Activated T-cell treated with anti-CD3 and anti-CD28 coated beads for 48 hours (primary cell): ENCODE measurements at places on chromosomes 12 and 14.

DNA sequence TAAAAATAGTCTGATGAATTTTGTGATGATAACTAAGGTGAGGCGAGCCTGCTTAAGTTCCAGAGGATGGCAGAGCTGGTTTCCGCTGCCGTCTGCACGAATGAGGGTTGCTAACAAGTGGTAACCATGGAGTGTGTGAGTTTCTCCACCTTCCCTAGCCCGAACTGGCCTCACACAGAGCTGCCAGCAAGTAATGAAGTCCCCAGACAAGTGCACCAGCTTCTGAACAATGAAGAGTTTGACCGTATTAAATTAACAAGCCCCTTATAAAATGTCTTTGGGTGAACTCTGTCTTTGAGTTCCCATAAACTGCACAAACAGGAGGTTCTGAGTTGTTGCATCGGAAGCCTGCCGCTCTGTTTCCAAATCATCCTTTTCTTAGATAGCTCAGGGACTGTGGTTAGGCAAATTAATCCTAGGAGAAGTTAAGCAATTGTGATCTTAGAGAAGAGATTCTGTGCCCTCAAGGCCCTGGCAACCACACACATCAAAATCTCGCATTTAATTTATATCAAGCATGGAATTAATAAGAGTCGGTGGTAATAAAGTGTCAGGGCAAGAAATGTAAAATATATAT lies 274.1 kb upstream of the DAAM1 start:
- DNase-seq = no peak

GRCh38 chr14:73829526-73830431 lies 21.9 kb upstream of the PTGR2 start:
- DNase-seq = peak; percentile 30

DNA sequence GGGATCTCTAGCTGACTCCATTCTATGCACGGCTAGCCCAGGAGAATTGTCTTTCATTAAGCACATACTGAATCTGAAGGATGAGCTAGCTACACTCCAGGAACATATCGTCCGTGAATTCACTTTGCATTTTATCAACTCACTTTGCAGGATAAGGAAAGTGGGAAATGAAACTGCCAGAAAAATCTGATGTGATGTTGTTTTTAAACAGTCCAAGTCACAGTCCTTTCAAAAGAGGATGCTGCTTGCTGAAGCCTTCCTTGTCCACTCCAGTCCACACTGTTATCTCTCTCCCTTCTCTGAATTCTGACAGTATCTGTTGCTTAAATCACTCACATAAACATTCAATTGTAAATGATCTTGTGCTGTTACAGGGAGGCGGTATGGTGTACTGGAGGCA lies 12.7 kb upstream of the TMCC3 start:
- DNase-seq = no peak

- DNase-seq = no peak
Measured at GRCh38 chr12:23752245-23752644, 197.2 kb downstream of the SOX5 start.

GRCh38 chr12:22333186-22333712 lies 1.3 kb downstream of the ST8SIA1 start:
- DNase-seq = no peak

- no peak for DNase-seq
Measured at GRCh38 chr14:44420226-44420625, 86.9 kb downstream of the FSCB start.

DNA sequence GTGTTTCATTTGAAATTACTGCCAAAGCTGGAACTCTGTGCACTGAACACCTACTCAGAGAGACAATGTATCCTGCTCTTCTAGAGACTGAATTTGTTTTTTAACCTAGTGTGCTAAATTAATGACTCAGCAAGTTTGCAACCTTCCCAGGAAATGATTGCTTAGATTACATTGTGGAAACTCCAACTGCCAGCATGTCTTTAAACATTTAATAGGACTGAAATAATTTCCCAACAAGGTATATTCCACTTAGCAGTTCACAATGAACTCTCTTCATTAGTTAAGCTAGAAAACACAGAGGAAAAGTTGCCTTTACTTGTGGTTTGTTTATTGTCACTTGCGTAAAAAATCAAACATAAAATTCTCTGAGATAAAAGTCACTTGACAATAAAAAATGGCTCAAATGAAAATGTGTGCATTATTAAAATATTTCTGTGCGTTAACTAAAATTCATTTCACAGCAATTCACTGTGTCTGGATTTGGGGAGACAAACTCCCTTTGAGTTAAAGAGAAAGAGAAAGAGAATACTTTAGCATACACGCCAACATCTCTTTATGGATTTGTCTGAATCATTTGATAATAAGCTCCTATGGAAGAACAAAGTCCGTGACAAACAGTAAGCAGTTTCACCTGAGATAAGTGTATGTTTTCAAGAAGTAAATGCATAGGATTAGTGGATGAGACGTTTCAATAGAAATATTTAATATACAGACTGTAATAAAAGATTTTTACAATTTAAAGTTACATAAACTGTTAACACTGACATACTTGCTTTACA lies 284.0 kb downstream of the PRKD1 start:
- DNase-seq = no peak

DNA sequence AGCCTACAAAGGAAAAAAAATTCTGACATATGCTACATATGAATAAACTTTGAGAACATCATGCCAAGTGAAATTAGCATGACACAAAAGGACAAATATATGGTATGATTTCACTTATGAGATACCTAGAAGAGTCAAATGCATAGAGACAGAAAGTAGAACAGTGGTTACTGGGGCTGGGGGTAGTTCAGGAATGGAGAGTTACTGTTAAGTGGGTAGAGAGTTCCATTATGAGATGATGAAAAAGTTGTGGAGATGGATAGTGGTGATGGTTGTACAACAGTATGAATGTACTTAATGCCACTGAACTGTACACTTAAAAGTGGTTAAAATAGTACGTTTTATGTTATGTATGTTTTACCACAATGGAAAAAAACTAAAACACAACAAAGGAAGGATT lies 92.3 kb downstream of the SCAF11 start:
- DNase-seq = no peak

- DNase-seq = peak; percentile 53
Measured at GRCh38 chr14:101965181-101965544, 790 bp downstream of the DYNC1H1 start.

GRCh38 chr12:62659453-62660295 lies 193.0 kb downstream of the MON2 start:
- DNase-seq = no peak

DNA sequence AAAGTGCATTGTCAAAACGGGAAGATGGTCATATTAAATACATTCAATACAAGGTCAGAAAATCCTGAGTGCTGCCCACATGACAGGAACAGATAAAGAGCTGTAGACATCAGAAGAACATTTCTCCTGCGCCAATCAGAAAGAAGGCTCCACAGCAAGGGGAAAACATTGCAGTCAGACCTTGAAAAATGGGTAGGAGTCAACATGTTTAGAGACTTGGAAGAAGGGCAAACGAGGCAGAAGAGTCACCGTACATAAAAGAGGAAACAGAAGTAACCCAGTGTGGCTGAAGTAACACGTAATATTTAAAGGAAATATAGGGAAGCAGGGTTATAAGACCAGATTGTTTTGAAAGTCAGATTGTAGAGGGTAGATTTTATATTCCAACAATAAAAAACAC lies 11.9 kb downstream of the SPPL3 start:
- DNase-seq = no peak

- no peak for DNase-seq
Measured at GRCh38 chr14:51365241-51365965, 125.4 kb downstream of the TMX1 start.

- DNase-seq = peak; percentile 15
Measured at GRCh38 chr14:73887318-73887616, 608 bp downstream of the ZNF410 start.

GRCh38 chr12:4526923-4527546 lies 11.7 kb upstream of the RAD51AP1 start:
- DNase-seq = no peak

- no peak for DNase-seq
Measured at GRCh38 chr14:23468704-23469126, 788 bp upstream of the NGDN start.

DNA sequence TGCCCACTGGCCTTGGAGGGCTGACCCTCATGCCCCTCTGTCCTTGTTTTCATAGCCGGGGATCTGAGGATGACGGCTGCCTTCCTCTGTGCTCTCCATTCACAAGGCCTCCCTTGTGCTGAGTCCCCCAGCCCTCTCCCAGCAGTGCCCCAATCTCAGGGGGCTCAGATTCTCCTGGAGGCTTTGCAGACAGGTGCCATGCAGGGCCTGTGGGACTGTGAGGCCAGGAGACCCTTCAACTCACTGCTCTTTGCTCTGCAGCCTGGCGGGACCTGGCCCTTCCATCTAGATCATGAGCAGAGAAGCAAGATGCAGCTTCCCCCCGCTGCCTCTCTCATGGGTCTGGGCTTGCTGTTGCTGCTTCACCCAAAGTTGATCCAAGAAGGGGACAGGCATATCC lies 356.0 kb downstream of the BCL11B start:
- DNase-seq = no peak

DNA sequence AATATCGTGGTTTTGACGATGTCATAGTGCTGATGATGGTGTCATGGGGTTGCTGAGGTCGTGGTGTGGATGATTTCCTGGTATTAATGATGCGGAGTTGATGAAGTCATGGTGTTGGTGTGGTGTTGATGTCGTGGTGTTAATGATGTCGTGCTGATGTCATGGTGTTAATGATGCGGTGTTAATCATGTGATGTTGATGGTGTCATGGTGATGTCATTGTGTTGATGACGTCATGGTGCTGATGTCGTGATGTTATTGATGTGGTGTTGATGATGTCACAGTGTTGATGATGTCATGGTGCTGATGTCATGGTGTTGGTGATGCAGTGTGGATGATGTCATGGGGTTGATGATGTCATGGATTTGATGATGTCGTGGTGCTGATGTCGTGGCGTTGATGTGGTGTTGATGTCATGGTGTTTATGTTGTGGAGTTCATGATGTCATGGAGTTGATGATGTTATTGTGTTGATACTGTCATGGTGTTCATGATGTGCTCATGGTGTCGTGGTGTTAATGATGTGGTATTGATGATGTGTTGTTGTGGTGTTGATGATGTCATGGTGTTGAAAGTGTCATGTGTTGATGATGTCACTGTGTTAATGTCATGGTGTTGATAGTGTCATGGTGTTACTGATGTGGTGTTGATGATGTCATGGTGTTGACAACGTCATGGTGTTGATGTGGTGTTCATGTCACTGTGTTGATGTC lies 48.5 kb upstream of the RIMBP2 start:
- DNase-seq = no peak

DNA sequence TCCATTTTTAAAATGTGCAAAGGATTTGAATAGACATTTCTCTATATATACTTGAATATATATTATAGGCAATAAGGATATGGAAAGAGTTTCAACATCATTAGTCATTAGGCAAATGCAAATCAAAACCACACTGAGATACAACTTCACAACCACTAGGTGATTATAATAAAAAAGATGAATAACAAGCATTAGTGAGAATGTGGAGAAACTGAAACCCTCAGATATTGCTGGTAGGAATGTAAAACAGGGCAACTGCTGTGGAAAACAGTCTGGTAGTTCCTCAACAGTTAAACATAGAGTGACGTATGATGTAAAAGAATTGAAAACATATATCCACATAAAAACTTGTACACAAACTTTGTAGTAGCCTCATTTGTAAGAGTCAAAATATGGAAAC lies 11.7 kb upstream of the BATF start:
- DNase-seq = no peak

DNA sequence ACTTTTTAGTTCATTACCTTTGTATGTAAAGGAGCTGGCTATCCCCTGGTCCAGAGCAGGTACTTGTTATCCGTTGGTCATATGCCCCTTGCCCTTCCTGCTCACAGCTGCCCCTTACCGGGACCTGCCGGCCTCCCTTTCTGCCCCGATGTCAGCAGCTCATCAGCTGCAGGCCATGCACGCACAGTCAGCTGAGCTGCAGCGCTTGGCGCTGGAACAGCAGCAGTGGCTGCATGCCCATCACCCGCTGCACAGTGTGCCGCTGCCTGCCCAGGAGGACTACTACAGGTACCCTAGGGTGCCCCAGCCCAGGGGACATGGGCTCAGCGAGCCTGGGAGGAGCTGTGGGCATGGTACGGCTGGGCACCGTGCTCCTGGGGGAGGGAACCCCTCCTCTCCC lies 2.3 kb upstream of the RNU7-1 start:
- no peak for DNase-seq

DNA sequence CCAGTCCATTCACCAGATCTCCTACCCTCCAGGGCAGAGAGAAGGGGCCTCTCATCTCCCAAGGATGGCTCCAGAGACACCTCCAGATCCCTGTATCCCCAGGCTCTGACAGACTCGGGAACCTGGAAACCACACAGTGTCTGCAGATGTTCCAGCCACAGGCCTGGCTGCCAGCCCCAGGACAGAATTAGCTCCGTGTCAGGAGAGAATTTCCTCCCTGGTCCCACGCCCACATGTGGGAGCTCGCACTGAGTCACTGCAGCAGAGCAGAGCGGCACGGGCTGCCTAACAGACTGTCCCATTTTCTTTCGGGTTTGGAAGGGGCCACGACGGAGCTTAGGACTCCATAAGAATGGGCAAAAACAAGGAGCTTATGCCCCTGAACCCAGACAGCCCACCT lies 33.6 kb downstream of the CMKLR1 start:
- peak; percentile 19 for DNase-seq

DNA sequence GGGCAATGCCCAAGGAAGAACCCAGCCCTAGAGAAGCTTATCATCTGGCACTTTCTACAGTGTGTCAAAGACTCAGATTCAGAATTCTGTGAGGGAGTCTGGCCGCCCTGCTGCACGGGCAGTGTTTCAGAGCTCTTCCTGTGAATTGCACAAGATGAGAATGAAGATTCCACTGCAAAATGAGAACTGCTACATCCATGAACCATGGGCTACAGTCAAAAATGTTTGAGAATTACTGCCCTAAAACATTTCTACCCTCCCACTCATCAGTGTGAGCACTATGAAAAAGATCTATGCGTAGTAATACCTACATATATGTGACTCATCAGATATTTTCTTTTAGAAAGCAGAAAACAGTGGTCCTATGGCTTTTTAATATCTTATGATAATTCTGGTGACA lies 104.0 kb downstream of the STAB2 start:
- DNase-seq = no peak

GRCh38 chr14:73227812-73228781 lies 9.2 kb upstream of the PAPLN start:
- DNase-seq = no peak

GRCh38 chr12:121803861-121804416 lies at the start of gene SETD1B:
Gene SETD1B (plus strand): TSS chr12:121804009. CDS start chr12:121804738, 729 bp downstream.
- no peak for DNase-seq

GRCh38 chr12:48482198-48482597 lies at the start of gene C12orf54:
Gene C12orf54 (plus strand): TSS chr12:48482498. CDS start chr12:48483297, 799 bp downstream.
- no peak for DNase-seq

GRCh38 chr12:67042697-67043131 lies 226.4 kb upstream of the CAND1 start:
- DNase-seq = no peak
